ENCODE measurements at places on chromosomes 7 and 10.

DNA sequence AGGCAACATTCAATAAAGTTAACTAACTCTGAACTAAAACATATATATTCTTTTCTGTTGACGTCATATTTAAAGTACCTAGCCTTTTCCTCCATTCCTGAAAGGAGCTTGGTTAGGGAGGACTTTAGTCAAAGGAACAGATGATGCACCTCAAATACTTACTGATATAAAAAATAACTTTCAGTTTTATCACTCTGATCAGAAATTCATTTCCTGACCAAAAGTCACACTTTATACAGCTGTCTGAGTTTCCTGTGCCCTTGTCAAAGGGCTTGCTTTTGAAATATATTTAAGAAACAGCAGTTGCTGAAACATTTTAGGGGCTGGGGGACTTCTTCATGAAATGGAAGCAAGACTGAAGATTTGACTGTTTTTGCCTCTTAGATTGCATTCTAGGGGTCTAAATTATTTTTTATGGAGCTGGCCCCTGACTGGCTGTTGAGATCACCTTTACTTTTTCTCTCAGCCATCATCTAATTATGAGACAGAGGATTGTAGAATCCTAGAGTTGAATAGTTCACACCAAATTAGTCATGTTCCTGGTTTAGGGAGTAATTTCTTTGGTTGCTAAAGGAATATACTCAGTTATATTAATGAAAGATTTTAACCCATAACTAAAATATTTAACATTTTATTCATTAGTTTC, 46.6 kb downstream of the GLCCI1 start:
- no peak for DNase-seq

GRCh38 chr10:21230219-21230618, 295.3 kb downstream of the SKIDA1 start:
- no peak for DNase-seq

- DNase-seq, result no peak
These were observed 17.8 kb upstream of the ERCC6 start for GRCh38 chr10:49556723-49557122.

GRCh38 chr7:18053941-18054340, 26.3 kb upstream of the PRPS1L1 start:
- DNase-seq, result no peak

DNA sequence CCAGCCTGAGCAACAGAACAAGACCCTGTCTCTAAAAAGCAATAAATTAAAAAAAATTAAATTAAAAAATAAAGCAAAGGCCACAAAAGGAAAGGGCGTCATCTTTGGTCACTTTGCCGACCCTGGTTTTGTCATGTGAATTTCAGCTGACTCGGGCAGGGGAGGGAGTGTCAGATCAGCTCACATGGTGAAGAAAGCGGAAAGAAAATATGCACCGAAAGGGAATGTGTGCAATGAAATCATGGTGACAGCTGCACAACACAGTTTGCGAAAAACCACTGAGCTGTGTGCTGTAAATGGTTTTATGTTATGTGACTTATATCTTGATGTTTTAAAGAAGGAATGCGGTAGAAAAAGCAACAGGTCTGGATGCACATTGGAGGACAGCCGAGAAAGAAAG, 39.8 kb downstream of the RCC1L start:
- DNase-seq, result no peak

DNA sequence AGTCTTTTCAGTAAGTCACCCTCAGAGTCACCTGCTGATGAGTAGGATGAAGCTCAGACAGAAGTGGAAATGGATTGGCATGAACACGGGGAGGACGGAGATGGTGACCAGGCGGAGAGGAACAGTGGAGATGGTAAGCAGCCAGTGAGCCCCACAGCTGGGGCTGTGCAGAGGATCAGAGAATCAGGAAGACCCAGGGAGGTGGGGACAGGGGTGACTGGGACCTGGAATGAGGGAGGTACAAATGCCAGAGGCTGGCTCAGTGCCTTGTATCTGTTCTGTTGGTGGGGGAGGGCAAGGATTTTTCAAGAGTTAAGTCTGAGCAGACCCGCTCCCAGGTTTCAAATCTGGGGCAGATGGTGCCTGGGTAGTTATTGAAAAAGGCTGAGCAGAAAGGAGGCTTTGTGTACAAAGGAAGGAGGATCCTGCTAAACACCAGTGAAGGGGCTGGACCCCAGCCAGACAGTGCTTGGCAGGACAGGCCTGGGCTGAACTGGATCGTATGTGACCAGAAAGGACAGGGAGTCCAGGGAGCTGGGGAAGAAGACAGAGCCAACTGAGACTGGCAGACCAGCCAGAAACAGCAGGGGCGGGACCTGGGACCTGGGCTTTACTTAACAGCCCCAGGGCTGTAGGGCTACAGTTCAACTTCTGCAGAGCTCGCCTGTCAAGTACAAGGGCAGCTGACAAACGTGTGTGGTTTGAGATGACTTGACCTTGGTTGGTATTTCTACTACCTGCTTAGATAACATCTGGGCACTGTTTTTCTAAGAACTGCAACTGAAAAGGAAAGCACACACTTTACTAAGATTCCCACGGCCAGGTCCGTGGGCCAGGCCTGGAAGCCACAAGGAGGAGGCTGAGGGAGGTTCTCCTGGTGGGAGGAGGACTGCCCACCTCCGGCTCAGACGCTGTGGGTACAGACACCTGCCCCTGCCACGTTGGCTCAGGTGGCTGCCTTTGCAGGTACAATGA, 13.2 kb upstream of the FRMPD2 start:
- DNase-seq, result no peak

DNA sequence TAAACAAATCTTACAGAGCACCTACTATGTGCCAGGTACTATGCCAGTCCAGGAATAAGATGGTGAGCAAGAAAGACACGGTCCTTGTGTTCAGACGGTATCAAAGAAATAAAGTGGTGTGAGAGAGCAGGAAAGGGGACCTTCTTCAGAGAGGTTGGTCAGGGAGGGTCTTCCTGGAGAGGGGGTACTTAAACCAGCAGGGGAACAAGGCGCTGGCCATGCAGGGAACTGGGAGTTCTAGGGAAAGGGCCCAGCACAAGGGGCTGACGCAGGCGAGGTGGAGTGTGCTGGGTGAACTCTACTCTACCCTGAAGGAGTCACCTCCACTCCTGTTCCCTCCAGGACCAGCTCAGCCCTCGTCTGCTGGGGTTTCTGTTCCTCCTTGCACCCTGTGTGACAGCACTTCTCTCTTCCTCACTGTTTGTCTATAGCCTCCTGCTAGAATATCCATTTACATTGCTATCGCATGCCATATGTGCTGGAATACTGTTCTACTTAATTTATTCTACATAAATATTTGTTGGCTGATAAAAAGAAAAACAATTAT, 73.5 kb downstream of the AOAH start:
- no peak for DNase-seq

GRCh38 chr7:155274633-155275355, 22.9 kb upstream of the INSIG1 start:
- no peak for DNase-seq

GRCh38 chr7:71482284-71482683, 350.3 kb downstream of the GALNT17 start:
- no peak for DNase-seq

- no peak for DNase-seq
These were observed 164.0 kb upstream of the GLI3 start for GRCh38 chr7:42400961-42401360.

DNA sequence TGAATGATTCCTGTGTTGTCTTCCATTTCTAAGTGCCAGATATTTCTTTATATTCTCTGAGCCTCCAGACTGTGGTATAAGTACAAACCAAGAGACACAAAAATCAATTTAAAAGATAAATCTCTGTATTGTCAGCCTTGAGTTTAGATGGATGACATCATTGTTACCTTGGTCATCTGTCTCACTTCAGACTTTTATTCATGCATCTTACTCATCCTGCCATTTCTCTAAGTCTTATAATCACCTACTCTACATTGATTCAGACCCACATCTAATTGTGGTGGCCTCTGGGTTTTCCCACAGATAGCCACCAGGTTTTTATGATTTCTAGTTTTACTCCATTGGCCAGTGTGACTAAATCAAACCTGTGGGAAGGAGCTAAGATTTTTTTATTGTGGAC, 26.8 kb upstream of the HDAC9 start:
- DNase-seq, result no peak

DNA sequence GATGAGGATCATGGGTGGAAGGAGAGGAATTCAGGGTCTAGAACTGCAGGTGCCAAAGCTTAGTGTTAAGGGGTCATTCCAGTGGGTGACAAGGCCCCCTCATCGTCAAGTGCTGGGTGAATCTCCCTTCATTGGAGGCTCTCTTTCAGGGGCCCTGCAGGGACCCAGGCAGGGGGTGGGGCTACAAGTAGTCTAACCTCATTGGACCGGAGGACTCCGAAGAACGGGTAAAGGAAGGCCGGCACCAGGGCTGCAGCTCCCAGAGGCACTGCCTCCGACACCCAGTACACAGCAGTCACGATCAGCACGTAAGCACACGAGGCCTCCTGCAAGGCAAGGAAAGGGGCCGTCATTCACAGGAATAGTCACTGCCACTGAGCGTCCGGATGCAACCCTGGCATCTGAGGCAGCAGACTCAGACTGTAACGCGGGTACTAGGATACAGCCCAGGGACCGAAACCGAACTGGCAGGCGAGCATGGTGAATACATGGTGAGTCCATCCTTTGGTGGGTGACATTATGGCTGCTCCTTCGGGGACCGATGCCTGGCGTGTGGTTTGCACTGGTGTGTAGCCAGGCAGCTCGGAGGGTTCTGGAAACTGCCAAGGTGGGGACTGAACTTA, 6.7 kb downstream of the SLC13A4 start:
- DNase-seq, result no peak

DNA sequence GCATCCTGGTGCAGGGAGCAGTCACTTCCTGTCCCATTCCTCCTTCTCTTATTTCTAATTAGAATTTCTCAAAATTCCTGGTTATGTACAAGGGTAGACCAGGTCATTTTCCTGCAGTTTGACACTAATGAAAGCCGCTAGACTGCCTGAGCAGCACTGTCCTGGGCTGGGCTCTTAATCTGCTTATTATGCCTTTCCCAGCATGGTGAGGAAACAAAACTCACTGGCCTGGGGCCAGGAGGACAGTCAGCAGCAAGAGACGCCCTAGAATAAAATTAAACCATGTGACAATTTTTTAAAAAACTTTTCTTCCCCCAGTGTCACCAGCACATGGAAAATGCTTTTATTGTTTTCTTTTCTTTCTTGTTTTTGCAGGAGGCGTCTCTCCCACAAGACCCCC, 647.5 kb downstream of the TYW1 start:
- no peak for DNase-seq

DNA sequence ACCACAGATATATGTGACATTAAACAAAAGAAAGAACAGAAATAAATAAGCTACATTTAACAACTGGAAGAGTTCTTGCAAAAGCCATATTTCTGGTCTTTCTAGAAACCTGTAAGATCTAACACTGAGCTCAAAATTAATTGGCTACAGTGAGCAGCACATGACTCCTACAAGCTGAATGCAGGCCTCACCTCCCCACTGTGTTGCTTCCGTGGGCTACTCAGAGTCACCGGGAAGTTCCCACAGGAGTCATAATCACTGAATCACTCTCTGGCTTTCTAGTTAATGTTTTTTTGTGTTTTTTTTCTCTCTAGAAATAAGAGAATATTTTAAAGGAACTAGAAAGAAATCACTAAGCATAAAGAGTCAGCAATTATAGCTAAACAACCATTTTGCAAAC, 10.2 kb upstream of the MRPS24 start:
- no peak for DNase-seq

DNA sequence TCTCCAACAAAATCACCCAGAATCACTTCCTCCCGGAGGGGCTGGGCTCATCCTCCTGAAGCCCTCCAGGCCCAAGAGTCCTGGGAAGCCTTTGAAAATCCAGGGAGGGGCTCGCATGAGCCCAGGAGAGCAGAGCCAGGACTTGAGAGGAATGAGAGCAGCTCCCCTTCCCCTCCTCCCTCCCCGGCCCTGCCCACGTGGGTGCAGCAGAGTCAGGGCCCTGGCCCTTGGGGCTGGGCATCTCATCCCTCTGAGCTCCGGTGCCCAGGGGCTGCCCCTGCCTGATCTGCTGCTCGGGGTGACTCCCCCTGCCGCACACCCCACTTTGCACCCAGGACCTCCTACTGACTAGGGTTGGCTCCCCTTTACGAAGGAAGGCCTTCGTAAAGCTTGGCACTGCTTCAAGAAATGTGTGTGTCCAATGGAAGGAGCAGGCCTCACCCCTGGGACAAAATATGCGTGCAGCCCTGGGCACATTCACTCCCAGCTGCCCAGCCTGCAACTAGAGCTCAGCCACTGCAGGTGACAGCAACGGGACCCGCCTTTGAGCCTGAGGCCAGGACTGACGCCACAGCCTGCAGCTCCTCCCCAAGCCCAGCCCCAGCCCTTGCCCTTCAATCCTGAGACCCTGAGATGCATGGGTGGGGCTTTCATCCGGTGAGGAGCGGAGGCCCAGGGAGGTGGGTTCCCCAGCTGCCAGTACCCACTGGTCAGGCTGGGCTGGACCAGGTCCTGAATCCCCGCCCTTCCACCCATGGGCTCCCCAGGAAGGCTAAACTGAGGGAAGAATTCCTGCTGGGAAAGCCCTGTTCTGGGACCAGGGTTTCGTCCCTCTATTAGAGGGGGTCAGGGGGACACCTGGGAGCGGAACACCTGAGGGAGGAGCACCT, 21.8 kb downstream of the PWWP2B start:
- DNase-seq, result no peak

- no peak for DNase-seq
These were observed 2.4 kb upstream of the UBE3C start for GRCh38 chr7:157136372-157136771.

DNA sequence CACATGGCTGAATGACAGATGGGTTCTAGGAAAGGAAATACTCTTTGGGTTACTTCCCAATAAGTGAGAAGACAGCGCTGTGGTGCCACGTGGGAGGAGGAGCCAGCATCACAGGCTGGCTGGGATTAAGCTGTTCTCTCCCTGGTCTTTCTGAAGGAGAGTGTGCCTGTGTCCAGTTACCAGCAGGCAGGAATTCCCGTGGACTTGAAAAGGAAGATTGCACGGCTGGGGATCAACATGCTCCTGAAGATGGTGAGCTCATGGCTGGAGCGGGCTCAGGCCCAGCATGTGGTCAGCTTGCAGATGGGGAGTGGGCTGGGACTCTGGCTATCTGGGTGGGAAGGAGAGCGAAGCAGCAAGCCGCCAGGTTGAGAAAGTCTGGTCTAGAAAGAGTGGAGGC, 8.1 kb downstream of the ADCK2 start:
- no peak for DNase-seq
